ENCODE measurements at places on chromosomes 11 and 22. TPM values are rescaled to one million over a fixed set of nuclear protein-coding genes. Genes with fewer than 3 reads are reported as not detected.

GSTT2B gene
- total RNA-seq, result not detected

DNAJB7 gene
- not detected for total RNA-seq

OR5T1 gene
- not detected for total RNA-seq

TST gene
- total RNA-seq, result 10.7 TPM

GRCh38 chr11:116397602-116398084, 375.1 kb downstream of the BUD13 start:
- DNase-seq, result no peak

- no peak for DNase-seq
These were observed 16.2 kb upstream of the BCR start for GRCh38 chr22:23164091-23164490.

DNA sequence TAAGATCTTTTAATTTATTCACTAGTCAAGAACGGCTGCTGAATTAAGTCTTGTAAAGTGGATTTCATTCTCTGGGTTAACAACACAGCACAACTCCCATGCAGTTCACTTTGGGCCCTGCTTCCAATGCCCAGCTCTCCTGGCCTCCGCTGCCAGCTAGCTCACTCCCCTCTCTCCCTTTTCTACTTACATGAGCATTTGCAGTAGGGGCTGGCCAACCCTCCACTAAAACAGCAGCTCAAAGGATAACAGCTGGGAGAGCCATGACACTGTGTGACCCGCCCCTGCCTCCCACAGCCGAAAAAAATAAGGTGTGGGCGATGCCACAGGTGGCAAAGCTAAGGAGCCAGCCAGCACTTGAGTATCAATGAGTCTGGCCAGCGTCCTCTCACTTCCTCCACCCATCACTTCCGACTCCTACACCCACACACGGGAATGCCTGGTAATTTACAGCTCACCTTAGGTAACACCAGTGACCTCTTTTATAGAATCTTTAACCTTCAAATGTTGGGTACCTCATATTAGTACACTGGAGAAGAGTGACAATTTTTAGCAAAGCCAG, 56.8 kb downstream of the DGCR2 start:
- DNase-seq, result no peak

DNA sequence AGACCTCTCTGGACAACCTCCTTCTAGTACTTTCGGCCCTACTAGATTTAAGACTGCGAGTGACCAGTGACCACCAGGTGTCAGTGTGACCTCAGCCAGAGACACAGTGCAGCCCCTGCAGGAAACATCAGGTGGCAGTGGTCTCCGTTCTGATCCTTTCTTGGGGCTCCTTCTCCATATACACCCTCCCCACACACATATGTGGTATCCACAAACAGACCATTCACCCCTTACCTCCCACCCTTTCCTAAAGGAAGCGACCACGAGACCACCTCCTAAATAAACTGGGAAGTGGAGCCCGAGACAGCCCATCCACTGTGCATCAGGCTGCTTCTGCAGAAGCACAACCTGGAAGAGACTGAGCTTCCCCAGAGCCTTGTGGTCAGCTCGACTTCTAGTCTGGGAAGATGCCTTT, 38.5 kb upstream of the CYP2D6 start:
- peak; percentile 45 for DNase-seq

- DNase-seq, result no peak
These were observed 154.7 kb downstream of the CADM1 start for GRCh38 chr11:115349335-115350017.

DNA sequence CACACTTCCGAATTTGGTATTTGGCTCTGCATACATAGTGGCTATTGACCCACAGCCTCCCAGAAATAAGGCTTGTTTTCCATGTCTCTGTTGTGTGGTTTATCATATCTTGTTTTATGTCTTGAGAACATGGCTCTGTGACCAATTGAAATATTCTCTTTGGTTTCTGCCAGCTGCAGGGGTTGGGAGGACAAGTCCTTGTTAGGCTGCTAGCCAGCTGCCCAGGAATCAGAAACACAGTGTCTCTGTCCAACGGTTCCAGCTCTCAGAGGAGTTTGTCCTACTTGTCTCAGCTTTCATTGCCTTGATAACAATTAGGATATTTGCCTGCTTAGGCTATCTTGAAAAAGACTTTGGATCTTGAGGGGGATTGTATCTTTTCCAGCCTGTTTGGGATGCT, 6.0 kb upstream of the SLC7A4 start:
- no peak for DNase-seq

Data from T-helper 17 cell (primary cell).